Activated CD4-positive, alpha-beta T cell treated with anti-CD3 and anti-CD28 coated beads for 24 hours (primary cell): ENCODE measurements at places on chromosomes 1 and 21.

GRCh38 chr1:212982430-212983152 lies 32.2 kb downstream of the VASH2 start:
- DNase-seq: no peak

DNA sequence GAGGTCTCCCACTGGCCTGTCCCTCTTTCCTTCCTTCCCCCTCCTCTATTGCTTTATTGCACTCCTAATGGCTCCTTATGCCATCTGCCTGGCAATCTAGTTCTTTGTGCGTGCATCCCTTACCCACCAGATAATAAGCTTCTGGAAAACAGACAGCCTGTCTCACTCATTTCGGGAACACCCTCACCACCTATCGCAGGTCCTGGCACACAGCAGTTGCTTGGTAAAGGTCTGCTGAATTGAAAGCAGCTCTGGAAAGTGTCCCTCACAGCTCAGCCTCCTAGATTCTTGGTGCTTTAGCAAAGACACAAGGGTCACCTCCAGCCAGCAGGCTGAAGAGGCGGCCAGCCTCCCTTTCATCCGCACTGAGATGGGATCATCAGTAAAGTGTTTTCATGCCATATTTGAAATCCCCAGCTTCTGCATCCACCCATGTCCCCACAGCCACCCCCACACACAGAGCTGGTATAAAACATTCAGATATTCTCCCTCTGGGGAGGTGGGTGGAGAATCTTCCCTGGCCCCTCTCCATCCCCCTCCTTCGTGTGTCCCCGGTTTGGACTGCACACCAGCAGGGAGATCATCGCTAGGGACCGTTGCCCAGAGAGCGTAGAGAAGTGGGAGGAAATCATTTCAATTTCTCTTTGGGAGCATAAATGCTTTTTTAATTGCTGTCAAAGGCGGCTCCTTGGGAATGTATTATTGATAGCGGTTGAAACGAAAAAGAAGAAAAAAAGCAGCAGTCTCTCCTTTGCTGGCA lies 29.1 kb upstream of the ATP2B4 start:
- DNase-seq: no peak

- no peak for DNase-seq
Observed at GRCh38 chr1:211885747-211886522, 55.4 kb upstream of the LPGAT1 start.

DNA sequence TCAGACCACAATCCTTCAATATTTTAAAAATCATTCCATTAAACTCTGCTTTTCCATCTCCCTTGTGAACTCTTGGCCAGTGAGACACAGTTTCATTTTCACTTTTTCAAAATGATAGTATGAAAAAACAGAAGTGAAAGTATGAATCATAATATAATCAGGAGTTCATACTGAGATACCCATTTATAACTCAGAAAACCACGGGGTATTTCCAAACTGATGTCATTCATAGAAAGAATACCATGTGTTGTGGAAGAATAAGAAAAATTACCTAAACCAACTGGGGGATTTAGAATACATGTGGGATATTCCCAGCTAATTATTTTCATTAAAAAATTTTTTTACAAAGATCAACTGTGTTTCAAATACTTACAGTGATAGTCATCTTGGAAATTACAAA lies 149.9 kb downstream of the MRPL39 start:
- DNase-seq: no peak

- DNase-seq: no peak
Observed at GRCh38 chr1:27626031-27626935, 8.7 kb downstream of the FGR start.

DNA sequence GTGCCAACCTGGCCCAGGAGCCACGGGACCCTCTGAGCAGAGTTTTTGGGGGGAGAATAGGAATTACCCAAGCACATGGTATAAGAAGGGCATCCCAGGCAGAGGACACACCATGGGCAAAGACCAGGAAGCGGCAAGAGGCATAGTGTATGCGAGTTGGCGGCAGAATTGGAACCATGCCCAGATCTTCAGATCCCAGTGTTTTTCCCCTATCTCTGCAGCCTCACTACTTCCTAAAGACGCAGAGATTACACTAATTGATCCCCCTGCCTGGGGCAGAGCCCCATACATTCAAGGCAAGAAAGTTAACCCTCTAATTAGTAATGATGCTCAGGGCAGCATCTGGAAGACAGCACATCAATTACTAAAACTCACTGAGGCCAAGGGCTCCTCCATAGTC lies 48.2 kb downstream of the SYT2 start:
- no peak for DNase-seq

- DNase-seq: no peak
Observed at GRCh38 chr1:185170291-185170848, 13.4 kb downstream of the SWT1 start.

GRCh38 chr1:214552174-214552608 lies 789 bp upstream of the PTPN14 start:
- DNase-seq: no peak

DNA sequence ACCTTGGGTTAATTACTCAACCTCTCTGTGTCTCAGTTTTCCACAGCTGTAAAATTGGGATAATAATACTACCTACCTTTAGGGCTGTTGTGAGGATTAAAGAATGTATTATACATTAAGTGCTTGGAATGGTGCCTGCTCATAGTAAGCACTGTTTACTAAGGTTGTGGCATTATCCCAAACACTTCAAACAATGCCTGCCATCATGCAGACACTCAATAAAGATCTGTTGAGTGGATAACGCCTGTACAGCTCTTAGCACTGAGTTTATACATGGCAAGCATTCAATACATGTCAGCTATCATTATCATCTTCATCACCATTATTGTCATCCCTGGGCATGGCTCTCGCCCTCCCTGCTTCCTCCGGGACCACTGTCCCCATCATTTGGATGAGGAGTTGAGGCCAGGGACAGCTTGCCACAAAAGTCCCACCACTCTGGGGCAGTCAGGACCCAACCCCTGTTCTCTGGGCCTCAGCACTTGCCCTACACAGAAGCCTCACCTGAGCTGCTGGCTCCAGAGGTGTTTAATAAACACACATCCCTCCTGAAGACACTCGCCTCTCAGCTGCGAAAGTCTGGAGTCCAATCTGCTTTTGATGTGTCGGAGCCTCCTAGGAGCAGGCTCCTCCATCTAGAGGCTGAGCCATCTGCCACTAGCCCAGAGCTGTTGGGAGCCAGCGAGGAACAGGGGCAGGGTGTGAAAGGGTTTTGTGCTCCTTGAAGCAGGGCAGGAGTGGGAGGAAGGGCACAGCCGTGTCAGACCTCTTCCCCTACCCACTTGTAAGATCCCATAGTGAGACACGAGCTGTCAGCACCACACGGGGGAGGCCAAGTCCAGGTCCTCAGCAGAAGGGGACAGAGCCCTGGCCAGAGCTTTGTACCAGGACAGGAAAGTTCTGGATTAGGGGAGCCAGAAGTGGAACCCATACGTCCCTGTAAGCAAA lies 80.9 kb upstream of the ZC3H12A start:
- DNase-seq: no peak

- DNase-seq: no peak
Observed at GRCh38 chr1:67892476-67893125, 59.3 kb upstream of the GNG12 start.

- DNase-seq: no peak
Observed at GRCh38 chr1:147505568-147505967, 35.7 kb upstream of the BCL9 start.

DNA sequence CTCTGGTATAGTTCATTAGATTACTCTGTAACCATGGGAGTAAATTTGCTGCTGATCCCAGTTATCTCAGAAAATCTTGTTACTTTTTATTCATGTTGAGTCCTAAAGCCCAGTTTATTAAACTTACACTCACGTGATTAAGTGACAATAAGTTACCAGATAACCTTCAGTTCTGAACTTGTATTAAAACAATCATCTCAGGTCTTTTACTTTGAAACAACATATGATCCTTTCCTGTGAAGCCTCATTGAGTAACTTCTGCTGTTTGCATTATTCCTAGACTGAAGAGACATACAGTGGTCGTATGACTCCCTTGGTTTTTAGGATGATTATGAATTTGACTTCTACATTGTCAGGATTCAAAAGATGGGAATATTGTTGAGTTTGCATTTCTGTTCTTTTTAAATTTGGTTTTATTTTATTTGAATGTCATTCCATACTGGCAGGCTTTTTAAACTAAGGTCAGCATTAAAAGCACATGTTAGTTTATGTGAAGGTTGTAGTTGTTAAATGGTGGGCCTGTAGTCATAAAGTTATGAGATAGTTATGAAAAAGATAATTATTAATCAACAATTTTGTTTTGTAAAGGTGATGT lies 117.9 kb downstream of the CD247 start:
- no peak for DNase-seq

DNA sequence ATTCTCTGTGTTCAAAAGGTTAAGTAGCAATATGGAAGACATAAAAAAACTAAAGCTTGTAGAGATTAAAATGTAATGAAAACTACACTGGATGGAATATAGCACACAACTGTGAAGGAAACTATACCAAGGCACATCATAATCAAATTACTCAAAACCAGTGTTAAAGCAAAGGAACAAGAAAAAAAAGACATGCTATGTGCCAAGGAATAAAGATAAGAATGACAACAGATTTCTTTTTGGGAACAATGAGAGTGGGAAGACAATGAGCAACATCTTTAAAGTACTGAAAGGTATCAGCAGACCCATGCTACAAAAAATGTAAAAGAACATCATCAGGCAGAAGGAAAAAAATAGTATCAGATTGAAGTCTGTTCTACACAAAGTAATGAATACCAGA lies 157.8 kb downstream of the VPS13D start:
- no peak for DNase-seq

- DNase-seq: no peak
Observed at GRCh38 chr1:172903581-172904220, 147.0 kb downstream of the TNFSF18 start.

DNA sequence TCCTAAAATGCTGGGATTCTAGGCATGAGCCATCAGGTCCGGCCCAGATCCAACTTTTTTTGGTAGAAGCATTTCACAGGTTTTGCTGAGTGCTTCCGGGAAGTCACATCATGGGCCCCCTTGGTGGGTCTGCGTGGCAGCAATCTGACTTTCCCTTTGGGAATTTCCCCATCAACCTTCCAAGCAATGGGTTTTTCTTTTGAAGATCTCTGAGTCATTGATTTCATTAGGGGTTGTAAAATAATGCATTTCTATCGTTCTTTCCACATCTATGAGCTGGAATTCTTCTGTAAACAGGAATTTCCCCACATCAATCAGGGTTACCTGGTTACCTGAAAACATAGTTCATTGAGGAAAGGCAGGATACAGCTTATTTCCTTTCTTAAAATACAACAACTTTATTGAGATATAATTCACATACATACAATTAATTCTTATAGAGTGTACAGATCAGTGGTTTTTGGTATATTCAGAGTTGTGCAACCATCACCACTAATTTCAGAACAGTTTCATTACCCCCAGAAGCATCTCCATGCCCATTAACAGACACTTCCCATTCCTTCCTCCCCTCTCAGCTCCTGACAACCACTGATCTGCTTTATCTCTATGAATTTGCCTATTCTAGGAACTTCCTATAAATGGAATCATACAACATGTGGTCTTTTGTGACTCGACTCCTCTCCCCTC lies 9.9 kb upstream of the ZBTB17 start:
- no peak for DNase-seq

DNA sequence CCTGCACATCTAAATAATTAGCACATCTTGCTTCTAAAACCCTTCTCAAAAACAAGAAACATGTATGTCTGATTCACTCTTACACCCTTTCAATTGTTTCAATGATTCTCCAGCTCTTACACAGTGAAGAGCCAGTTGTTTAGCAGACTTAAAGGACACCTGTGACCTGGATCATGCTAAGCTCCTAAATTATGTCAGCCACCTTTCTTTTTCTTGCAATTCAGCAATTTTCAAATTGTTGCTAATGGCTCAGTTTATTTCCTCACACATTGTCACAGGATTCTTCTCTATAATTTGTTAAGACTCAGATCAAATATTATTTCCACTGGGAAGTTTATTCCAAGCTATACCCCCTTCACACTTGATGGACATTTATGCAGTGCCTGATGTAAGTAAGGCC lies 413.2 kb downstream of the PLA2G4A start:
- DNase-seq: no peak

GRCh38 chr1:223289621-223290020 lies 74.4 kb downstream of the SUSD4 start:
- DNase-seq: no peak

- no peak for DNase-seq
Observed at GRCh38 chr21:45306453-45306831, 18.7 kb upstream of the POFUT2 start.

DNA sequence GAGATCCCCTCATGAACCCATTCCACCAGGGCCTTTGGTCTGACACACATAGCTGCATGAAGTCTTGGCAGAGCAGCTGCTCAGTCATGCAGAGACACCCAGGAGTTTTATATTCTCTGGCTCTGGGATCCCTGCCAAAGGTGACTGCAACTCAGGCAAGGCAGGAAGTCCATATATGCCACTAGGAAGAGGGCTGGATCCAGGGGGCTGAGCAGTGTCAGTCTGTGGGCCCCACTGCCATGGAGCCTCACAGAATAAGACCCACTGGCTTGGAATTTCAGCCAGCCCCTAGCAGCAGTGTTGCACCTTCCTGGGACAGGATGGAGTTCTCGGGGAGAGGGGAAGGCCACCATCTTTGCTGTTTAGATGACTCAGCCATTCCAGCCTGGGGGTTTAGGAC lies 199.7 kb downstream of the TBX15 start:
- no peak for DNase-seq

DNA sequence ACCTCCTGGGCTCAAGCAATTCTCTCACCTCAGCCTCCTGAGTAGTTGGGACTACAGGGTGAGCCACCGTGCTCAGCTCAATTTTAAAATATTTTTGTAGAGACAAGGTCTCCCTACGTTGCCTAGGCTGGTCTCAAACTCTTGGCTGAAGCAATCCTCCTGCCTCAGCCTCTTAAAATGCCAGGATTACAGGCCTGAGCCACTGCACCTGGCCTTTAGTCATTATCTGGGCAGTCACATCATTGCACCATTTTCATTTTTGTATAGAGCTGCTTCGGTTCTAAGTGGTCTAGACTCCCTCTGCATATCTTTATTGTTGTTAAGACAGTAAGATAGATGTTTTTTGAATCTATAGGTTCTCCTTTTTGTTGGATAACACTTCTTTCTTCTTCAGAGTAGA lies 39.9 kb downstream of the ATF3 start:
- DNase-seq: no peak

DNA sequence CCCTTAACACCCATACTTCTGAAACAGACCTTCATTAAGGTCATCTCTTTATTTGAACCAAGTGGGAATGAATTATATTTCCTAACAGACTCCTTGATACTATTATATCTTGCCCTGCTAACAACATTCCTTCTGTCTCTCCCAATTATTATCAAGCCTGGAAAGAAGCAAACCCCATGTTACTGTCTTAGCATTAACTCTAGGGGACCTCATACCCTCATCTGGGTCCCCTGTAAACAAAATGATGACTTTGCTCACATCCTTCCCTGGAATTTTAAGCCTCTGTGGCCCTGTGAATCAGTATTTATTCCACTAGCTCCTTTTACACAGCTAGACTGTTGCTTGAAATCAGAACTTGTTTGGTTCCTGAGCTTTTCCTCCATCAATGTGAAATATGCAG lies 38.3 kb upstream of the BCL10 start:
- DNase-seq: no peak

GRCh38 chr21:46639489-46640386 lies 4.3 kb downstream of the PRMT2 start:
- no peak for DNase-seq

GRCh38 chr1:25647863-25648262 lies 31.3 kb downstream of the MAN1C1 start:
- DNase-seq: no peak

GRCh38 chr1:109721042-109721441 lies 9.0 kb downstream of the GSTM5 start:
- DNase-seq: no peak
